ENCODE measurements at places on chromosomes 7 and 10.

DNA sequence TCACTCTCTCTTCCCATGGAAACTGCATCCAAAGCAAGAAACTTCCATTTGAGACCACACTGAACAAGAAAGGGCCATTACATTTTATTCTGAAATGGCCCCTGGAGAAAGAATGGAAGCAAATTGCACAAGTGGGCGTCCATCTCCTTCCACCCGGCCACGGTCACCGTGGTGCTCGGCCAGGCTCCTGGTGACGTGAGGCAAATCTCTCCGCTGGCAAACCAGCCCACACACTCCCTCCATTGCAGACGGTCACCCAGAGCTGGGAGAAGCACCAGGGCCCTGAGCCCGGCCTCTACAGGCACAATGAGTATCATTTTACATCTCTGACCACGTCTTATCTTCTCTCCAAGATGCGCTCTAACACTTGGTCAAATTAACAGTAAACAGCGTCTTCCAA lies 126.1 kb upstream of the FAM20C start:
- DNase-seq = no peak

- no peak for DNase-seq
Measured at GRCh38 chr7:75689246-75690099, 49.3 kb downstream of the HIP1 start.

DNA sequence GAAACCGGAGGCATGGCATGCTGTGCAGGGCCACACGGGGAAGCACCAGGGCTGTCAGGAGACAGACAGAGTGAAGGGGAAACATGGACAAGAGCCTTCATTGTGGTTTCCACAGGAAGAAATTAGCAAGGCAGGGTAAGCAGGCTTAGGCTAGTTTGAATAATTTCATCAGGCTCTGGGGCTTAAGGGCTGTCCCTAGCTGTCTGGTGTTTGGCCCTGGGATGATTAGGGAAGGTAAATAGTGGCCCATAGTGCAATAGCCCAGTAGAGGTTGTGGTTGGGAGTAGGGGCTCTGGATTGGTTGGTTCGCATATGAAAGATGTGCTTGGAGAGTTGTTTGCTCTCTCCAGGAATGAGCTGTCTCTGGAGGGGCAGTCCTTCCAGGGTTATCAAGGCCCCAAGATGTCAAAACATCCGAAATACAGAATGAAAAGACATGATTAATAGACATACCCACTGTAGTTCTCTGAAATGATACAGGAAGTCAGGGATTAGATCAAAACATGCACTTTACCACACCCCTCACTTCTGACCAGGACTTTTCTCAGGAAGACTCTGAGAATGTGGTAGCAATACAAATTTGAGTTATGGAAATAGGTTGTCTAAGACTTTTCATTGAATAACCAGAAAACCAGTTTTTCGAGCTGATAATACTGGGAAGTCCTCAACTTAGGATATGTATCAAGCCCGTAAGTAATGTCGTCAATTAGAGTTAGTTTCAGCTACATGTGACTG lies 224.9 kb upstream of the NFE2L3 start:
- no peak for DNase-seq

- no peak for DNase-seq
Measured at GRCh38 chr10:125147971-125148439, 12.4 kb downstream of the CTBP2 start.
